Bladder microvascular endothelial cell (primary cell): ENCODE measurements at places on chromosomes 11 and 22. TPM values are rescaled to one million over a fixed set of nuclear protein-coding genes. Genes with fewer than 3 reads are reported as not detected.

PARVG gene
- 0.16 and 0.19 TPM in 2 replicates for total RNA-seq

BTG4 gene
- not detected in 2 replicates for total RNA-seq

LSP1 gene
- total RNA-seq = 0.31 and 0.32 TPM in 2 replicates

OR2AG1 gene
- total RNA-seq = under 0.01 TPM in 1 of 2 replicates, not detected in the other

DDB1 gene
- 248 and 297 TPM in 2 replicates for total RNA-seq

SLC35F2 gene
- total RNA-seq = 28.7 and 57.2 TPM in 2 replicates

ST3GAL4 gene
- 8.4 and 12.7 TPM in 2 replicates for total RNA-seq

IGF2 gene
- total RNA-seq = 6.3 and 19.1 TPM in 2 replicates

TTC28 gene
- total RNA-seq = 9.7 and 22.2 TPM in 2 replicates

CDKN1C gene
- 16.0 and 62.6 TPM in 2 replicates for total RNA-seq

MMP12 gene
- not detected in 2 replicates for total RNA-seq

PIWIL4 gene
- 0.32 and 0.76 TPM in 2 replicates for total RNA-seq

XKR3 gene
- not detected in 2 replicates for total RNA-seq

MYO18B gene
- total RNA-seq = not detected in 2 replicates

FAM83F gene
- under 0.01 TPM in 1 of 2 replicates, not detected in the other for total RNA-seq

CNGA4 gene
- total RNA-seq = not detected in 2 replicates

MIOX gene
- not detected in 2 replicates for total RNA-seq

SHISAL1 gene
- under 0.01 TPM in 2 replicates for total RNA-seq

MDK gene
- 21.2 and 57.9 TPM in 2 replicates for total RNA-seq

IFITM10 gene
- 0.25 TPM in 1 of 2 replicates, not detected in the other for total RNA-seq

CCDC15 gene
- total RNA-seq = 1.3 and 3.8 TPM in 2 replicates

KIAA1671 gene
- total RNA-seq = 25.1 and 35.9 TPM in 2 replicates

KDELR3 gene
- total RNA-seq = 16.7 and 27.7 TPM in 2 replicates

OR4A16 gene
- total RNA-seq = not detected in 2 replicates

OR5B3 gene
- not detected in 2 replicates for total RNA-seq

MRGPRE gene
- total RNA-seq = not detected in 2 replicates

GNB1L gene
- 8.5 and 8.7 TPM in 2 replicates for total RNA-seq

PC gene
- 7.3 and 12.5 TPM in 2 replicates for total RNA-seq

APOL6 gene
- 6.5 and 11.3 TPM in 2 replicates for total RNA-seq

TREH gene
- total RNA-seq = not detected in 2 replicates

RFPL1 gene
- total RNA-seq = not detected in 2 replicates

MRGPRX4 gene
- 0.57 TPM in 1 of 2 replicates, not detected in the other for total RNA-seq

MMP8 gene
- not detected in 2 replicates for total RNA-seq

TNNI2 gene
- total RNA-seq = not detected in 2 replicates

GUCY1A2 gene
- under 0.01 and 0.13 TPM in 2 replicates for total RNA-seq

OR8D1 gene
- not detected in 2 replicates for total RNA-seq

C11orf65 gene
- total RNA-seq = 0.19 TPM in 1 of 2 replicates, not detected in the other

SLC25A18 gene
- total RNA-seq = not detected in 2 replicates

PNPLA3 gene
- 0.49 and 1.7 TPM in 2 replicates for total RNA-seq

APOA4 gene
- not detected in 2 replicates for total RNA-seq

OR10G4 gene
- total RNA-seq = not detected in 2 replicates
